ENCODE measurements at places on chromosomes 13 and 19.

DNA sequence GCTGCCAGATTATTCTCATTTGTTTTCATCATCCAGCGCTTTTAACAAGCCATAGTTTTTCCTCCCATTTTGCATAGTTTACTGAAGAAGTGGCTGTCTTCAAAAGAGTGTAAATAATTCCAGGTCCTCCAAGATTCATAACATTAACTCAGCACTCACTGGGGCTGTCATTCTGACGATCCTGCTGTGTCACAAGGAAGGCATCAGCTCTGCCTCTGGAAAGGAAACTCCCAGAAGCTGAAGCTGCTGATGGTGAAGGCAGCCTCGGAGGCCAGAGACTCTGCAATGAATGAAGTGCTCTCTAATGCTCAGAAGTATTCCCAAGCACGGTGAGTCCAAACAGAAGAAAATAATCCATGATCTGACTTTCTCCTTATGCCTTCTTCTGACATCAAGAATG lies 60.0 kb downstream of the FLT1 start:
- DNase-seq, result no peak

GRCh38 chr13:34466301-34466700 lies 475.8 kb upstream of the NBEA start:
- DNase-seq, result no peak

GRCh38 chr13:99653526-99653925 lies 152.3 kb downstream of the TM9SF2 start:
- no peak for DNase-seq

DNA sequence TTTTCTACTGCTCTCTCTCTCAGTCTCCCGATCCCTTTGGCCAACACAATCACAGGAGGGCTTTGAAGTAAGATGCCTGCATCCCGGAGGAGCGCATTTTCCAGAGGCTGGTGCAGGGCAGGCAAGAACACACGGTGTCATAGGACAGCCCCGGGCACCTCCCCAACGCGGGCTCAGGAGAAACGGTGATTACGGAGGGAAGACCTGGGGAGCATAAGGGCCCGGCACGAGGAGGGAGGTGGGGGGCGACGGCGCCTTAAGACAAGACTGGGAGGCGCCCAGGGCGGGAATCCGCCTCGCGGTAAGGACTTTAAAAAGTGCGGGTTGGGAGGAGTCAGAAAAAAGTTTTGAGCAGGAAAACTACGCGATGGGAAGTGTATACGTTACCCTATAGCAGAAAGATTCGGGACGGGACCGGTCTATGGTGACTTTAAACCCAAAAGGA lies 18.7 kb upstream of the ZNF888 start:
- no peak for DNase-seq

- DNase-seq, result no peak
These were observed 24.4 kb downstream of the ELF1 start for GRCh38 chr13:40994581-40995230.

- DNase-seq, result no peak
These were observed 10.6 kb downstream of the ONECUT3 start for GRCh38 chr19:1763648-1764639.

- DNase-seq, result no peak
These were observed 805 bp downstream of the EVI5L start for GRCh38 chr19:7830823-7831222.

GRCh38 chr19:6271251-6271650 lies 8.5 kb downstream of the MLLT1 start:
- no peak for DNase-seq

DNA sequence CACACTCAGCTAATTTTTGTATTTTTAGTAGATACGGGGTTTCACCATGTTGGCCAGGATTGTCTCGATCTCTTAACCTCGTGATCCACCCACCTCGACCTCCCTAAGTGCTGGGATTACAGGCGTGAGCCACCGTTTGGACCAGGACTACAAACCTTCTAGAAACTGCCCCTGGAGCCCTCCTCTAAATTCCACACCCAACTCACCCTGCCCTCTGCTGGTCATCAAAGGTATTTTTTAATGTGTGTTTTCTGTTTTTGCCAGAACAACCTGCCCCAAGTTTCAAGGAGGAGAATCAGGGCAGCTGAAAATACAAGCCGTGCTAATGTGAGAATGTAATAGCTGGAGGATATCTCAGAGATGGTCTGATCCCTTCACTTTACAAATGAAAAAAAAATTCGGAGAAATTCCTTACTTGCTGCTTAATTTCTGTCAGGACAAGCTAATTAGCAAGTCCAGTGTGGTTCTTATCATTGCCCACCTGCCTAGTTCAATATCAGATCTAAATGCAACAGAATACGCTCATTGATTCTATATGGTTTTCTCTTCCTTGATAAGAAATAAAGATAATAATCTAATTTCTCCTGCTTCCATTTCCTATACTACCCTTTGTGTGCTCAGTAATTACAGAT lies 4.1 kb downstream of the ATP8A2 start:
- no peak for DNase-seq

- no peak for DNase-seq
These were observed 21.4 kb upstream of the USP12 start for GRCh38 chr13:27192973-27193372.

- DNase-seq, result no peak
These were observed 222.8 kb downstream of the PCDH20 start for GRCh38 chr13:61192826-61193225.

GRCh38 chr13:47184321-47184720 lies 287.5 kb upstream of the HTR2A start:
- DNase-seq, result no peak

DNA sequence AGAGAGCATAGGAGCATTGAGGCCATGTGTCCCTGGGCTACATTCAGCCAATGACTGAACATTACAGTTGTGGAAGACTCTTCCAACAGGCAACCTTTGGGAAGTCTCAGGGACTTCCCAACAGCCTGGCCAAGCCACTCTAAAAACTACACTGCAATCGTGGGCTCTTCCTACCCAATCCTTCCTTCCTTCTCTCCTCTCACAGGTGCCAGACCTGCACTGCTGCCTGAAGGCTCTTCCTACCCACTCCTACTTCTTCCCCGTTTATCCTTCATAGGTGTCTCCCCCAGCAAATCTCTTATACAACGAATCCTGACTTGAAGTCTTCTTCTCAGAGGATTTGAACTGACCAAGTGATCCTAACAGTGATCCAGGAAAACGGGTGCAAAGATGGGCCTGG lies 47.1 kb upstream of the MBNL2 start:
- DNase-seq, result no peak

DNA sequence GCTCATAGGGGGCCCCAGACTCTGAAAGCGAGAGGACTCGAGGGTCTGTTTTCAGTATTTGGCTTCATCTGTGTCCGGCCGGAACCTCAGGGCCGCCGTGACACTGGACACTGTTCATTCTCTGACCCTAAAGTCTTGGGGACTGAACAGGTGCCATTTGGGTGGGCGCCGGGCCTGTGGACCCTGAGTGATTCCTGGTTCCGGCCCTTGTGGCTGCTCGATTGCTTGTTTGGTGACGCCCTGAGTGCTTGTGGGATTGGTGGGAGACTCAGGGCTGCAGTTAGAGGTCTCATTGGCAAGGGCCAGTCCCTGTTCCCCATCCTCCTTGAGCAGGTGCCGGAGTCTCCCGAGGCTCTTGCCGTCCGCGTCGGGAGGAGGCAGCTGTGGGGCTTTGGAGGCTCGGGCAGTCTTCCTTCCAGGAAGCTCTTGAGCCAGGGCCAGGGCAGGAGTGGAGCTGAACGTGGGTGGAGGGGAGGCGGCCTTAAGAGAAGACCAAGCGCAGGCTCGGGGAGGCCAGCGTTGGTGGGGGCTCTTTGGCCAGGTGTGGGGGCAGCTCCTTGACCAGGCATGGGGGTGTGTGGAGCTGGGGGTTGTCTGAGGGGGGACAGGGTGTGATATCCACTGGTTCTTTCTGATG lies 4.7 kb downstream of the PTBP1 start:
- no peak for DNase-seq

DNA sequence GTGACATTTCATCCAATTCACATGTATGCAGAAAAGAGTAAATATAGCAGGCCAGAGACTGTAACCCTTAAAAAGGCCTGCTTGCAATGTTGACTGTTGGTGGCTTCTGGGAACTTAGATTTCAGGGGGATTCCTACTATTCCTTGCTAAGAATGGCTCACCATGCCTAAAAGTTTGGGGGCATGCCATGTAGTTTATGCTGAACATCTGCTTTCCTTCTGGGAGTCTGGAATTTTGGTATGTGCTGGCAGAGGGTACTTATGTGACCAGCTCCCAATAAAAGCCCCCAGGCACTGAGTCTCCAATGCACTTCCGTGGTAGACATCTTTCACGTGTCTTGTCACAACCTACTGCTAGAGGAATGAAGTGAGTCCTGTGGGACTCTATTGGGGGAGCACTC lies 88.4 kb upstream of the PCDH8 start:
- DNase-seq, result no peak

GRCh38 chr13:110166598-110166997 lies 140.4 kb downstream of the COL4A1 start:
- DNase-seq, result no peak

GRCh38 chr13:46134961-46135522 lies 30.2 kb upstream of the CPB2 start:
- peak; percentile 87 for DNase-seq

GRCh38 chr13:99415851-99416331 lies 85.4 kb upstream of the TM9SF2 start:
- DNase-seq, result no peak

GRCh38 chr13:46278474-46278873 lies 66.7 kb downstream of the LRRC63 start:
- DNase-seq, result no peak

DNA sequence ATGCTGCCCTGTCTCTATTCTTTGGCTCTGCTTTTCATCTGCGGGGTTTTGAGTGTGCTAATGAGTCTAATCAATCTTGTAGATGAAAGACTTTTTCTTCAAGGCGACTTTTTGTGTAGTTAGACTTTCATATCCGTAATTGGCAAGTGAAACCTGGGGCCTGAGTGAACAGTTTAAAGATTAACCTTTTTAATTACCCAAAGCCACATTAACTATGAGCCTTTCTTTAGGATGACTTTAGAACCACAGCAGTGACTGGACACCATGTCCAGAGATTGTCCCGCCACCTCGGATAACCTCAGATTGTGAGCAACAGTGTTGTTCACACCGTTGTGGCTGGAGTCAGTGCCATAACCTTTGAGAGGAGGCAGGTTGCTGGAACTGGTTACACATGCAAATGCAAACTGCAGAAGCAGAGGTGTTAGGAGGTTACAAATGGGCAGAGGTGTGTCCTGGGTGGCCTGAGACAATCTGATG lies 58.7 kb downstream of the SIAH3 start:
- DNase-seq, result no peak

- DNase-seq, result no peak
These were observed 136.7 kb upstream of the TMTC4 start for GRCh38 chr13:100811024-100811865.

DNA sequence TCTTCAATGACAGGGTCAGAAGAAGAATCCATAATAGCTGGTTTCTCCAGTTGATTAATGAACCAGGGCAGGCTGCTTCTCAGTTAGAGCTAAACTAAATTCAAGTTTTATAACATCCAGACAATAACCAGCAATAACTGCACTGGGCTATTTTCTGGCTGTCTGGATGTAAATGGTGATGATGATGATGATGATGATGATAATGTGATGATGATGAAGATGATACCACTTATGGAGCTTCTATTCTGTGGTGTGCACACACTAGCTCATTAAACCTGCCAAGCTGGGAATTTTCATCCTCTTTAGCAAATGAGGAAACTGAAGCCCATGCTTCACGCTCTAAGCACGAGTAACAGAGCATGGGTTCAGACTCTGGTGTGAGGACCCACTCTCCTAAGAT lies 132.2 kb downstream of the OXGR1 start:
- no peak for DNase-seq

DNA sequence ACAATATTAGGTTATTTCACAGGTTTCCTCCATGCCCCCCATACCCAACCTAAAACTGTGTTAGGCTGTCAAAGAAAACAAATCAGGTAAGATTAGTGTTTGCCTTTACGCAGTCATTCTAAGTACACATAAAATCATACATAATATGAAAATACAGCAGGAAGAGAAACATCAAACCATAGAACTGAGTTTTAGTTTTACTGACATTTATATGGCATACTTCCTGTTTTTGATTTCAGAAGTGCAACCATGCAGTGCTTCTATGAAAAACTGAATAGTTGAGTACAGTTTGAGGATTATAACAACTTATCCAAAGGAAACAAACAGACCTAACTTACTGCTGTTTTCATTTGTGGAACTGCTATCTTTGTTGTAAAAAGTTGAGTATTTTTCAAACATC lies 91.3 kb downstream of the KCNRG start:
- DNase-seq, result no peak

GRCh38 chr19:19061506-19061905 lies 2.3 kb upstream of the SLC25A42 start:
- peak; percentile 79 for DNase-seq

GRCh38 chr13:34421858-34422475 lies 520.1 kb upstream of the NBEA start:
- DNase-seq, result no peak

DNA sequence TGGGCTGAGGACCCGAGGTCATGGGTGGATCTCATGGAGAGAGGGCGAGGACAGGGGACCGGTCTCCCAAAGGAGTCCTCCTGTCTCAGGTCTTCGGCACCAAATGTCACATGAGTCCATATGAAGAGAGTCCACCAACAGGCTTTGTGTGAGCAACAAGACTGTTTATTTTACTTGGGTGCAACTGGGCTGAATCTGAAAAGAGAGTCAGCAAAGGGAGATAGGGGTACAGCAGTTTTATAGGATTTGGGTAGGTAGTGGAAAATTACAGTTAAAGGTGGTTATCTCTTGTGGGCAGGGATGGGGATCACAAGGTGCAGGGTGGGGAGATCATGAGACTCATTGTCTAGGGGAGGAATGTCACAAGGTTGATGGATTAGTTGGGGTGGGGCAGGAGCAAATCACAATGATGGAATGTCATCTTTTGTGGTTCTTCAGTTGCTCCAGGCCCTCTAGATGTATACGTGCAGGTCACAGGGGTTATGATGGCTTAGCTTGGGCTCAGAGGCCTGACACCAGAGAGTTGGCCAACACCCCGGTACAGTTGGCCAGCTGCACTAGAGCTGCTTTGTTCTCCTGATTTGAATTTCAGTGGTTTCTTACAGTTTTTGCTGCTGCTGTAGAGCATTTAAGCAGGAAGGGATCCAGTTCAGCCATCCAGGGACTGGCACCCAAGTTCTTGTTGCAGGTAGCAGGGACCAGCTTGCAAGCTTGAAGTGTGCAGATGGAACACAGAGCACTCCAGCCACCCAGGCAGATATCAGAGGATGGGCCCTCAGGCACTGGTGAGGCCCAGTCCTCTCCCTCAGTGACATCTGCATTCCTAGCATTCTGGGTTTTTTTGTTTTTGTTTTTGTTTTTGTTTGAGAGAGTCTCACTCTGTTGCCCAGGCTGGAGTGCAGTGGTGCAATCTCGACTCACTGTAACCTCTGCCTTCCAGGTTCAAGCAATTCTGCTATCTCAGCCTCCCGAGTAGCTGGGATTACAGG lies 26.4 kb upstream of the IGFL1 start:
- no peak for DNase-seq

GRCh38 chr13:84130495-84131114 lies 248.3 kb upstream of the SLITRK1 start:
- no peak for DNase-seq

- DNase-seq, result no peak
These were observed 1.3 kb downstream of the ARHGAP45 start for GRCh38 chr19:1068009-1069001.

Data from DMS153 (cell line).